Right renal pelvis (tissue), 4 donors: ENCODE measurements at places on chromosomes 4 and X. TPM values are rescaled to one million over a fixed set of nuclear protein-coding genes. Genes with fewer than 3 reads are reported as not detected.

Gene ARHGAP24
- polyA plus RNA-seq = 126 TPM

Gene FATE1
- not detected for polyA plus RNA-seq

Gene PRRG1
- 28.5 TPM for polyA plus RNA-seq

Gene TMEM154
- 1.4 TPM for polyA plus RNA-seq

Gene IL9R
- polyA plus RNA-seq = 0.12 TPM

Gene POF1B
- polyA plus RNA-seq = 1.7 TPM

Gene CACNA1F
- polyA plus RNA-seq = 0.29 TPM

Gene MAGED4
- 19.9 TPM for polyA plus RNA-seq

Gene CXXC4
- polyA plus RNA-seq = 10.2 TPM

Gene KIAA0232
- 42.9 TPM for polyA plus RNA-seq

Gene SH3RF1
- polyA plus RNA-seq = 31.1 TPM

Gene LRIT3
- polyA plus RNA-seq = 0.51 TPM
